NCI-H1105 (cell line): ENCODE measurements at places on chromosomes 11 and 22.

- no peak for DNase-seq
Observed at GRCh38 chr22:47396105-47396504, 633.7 kb downstream of the TBC1D22A start.

- DNase-seq = no peak
Observed at GRCh38 chr11:121833970-121834369, 282.0 kb downstream of the BLID start.

DNA sequence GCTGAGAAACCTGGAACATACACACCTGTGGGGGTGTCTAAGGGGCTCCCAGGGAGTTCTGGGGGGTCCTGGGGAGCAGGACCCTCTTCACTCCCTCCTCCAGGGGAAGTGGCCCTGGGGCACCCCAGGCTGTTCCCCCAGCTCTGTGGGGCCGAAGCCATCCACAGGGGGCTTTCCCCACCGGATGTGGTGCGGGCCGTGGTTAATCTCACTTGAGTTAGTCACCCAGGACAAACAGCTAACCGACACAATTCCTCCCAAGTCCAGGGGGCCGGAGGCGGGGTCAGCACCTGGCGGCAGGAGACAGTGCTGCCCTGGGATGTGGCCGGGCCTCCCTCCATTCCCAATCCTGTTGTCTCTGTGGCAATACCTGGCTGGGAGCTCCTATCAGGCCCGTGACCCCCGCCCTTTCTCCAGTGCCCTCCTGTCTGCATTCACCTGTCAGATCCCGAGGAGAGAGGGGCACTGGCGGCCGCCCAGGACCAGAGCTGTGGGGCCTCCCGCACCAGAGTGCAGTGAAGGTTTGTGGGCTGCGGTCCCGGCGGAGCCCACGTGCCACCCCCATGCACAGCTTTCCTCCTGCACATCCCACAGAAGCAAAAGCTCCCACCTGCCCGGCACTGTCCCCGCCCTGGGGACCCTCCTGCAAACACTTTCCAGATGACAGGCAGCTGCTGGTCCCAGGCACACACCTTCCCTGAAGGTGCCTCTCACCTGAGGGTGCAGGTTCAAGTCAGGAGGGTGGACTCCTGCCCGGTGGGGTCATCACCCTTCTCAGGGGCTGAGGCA is 5.2 kb upstream of the MUC5AC start:
- no peak for DNase-seq

GRCh38 chr11:69333879-69334278 is 39.9 kb downstream of the MYEOV start:
- DNase-seq = no peak

DNA sequence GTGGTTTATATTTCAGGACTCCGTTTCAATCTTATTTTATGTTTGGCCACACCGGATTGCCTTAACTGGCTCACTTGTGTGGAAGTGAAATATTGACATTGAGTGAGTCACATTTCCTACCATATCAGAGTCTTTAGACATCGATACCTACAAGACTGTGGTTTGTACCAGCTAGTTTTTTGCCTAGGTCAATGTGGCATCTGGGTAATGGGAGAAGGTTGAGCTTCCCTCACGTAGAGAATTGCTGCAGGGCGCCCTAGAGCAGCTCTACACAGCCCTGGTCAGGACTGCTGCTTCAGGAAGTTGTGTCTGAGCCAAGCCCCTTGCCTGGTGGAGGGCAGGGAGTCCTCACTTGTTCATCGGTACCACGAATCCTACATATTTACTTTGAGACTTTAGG is 1.6 kb downstream of the GRAMD1B start:
- DNase-seq = no peak

- no peak for DNase-seq
Observed at GRCh38 chr22:37169947-37170688, 17.9 kb downstream of the C1QTNF6 start.

- DNase-seq = no peak
Observed at GRCh38 chr11:15707194-15707593, 592.5 kb downstream of the INSC start.

- no peak for DNase-seq
Observed at GRCh38 chr22:24162436-24162835, 18.9 kb upstream of the SUSD2 start.

- no peak for DNase-seq
Observed at GRCh38 chr11:40302669-40303068, 1156.8 kb downstream of the LRRC4C start.

- no peak for DNase-seq
Observed at GRCh38 chr11:120184946-120185705, 25.7 kb upstream of the OAF start.

GRCh38 chr11:28521075-28521474 is 412.9 kb downstream of the METTL15 start:
- DNase-seq = peak; percentile 6

DNA sequence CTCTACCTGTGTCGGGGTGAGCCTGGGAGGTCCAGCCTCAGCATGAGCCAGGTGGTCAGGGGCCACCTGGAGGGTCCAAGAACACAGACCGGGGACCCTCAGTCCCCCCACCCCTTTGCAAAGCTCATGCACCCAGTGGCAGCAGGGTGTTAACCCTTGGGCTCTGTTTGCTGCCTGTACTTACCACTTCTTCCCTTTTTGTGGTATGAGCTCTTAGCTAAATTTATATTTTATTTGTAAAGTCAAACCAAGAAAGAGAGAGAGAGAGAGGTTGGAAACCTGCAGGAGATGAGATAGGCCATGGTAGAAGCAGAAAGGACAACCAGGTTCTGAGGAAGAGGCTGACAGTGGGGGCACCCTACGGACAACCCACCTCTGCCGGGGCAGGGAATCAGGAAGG is 29.9 kb downstream of the IL10RA start:
- no peak for DNase-seq

- no peak for DNase-seq
Observed at GRCh38 chr11:78860720-78861422, 286.2 kb upstream of the NARS2 start.

DNA sequence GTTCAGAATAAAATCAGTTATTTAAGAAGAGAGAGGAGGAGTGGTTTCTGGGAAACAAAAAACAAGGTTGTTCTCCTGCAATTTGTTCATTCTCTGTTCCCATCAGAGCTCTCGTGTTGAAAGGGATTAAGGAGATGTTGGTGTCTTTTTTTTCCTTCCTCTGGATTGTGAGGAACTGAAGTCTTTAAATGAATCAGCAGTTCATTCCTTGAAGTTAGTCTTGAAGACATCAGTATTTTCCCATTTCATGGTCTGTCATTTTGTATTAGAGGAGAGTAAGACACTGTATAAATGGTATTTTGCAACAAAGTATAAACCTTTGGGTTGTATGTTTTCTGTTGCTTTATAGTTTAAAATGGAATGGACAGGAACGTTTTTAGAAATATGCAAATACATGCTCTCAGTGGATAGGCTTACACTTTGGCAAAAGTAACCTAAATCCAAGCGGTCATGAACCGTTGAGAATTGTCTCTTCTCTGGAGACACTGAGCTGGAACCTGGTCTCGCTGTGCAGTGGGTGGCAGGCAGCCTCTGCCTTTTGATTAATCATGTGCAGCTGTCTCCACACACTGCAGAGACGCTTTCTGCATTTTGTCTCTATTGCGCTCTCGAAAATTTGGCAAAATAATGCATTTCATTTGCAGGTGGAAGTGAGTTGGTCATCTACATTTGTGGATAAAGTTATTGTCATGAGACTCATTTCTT is 33.0 kb downstream of the SAMM50 start:
- DNase-seq = no peak

GRCh38 chr11:123452794-123453193 is 22.7 kb downstream of the GRAMD1B start:
- no peak for DNase-seq

DNA sequence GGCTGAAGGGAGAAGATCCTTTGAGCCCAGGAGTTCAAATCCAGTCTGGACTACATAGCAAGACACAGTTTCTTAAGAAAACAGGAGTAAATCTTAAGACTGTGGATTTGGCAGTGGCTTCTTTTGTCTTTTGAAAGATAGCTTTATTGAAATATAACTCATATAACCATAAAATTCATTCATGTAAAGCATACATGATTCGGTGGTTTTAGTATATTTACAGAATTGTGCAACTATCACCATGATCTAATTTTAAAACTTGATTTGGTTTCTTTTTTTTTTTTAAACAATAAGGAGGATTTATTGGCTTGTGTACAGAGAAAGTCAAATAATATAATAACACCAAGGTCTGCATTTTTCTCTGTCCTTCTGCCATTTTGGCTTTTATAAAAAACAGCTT is 23.1 kb upstream of the PSMA1 start:
- DNase-seq = no peak

- peak; percentile 3 for DNase-seq
Observed at GRCh38 chr11:3159296-3160190, 5.6 kb downstream of the OSBPL5 start.

DNA sequence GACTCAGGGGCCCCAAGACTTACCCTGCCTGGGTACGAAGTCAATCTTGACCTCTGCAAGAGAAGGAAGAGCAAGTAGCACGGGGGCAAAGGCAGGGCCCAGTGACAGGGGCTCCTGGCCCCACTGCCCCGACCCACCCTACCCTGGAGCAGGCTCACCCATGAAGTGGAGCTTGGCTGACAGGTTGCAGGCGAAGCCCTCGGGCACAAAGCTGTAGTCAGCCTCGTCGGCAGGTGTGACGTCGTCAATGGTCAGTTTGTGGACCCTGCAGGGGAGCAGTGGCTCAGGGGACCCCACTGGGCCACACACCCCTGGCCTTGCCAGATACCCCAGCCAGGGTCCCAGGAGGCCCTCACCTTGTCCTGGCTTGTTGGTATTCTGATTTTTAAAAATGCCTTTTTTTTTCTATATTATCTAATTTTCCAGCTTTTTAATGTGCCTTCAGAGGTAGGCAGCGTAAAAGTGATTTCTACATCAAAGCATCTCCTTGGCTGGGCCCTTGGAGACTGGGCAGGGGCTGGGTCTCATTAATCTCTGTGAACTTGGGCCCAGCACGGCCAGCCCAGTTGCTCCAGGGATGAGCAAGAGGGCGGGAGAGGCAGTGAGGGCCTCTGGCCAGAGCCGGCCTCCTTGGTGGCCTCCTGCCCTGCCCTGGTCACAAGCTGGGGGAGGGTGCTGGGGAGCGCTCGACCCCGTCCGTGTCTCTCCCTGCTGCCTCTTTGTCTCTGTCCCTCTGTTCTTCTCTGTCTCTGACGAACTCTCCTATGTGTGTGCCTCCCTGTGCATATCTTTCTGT is 11.3 kb downstream of the MYBPC3 start:
- DNase-seq = no peak

DNA sequence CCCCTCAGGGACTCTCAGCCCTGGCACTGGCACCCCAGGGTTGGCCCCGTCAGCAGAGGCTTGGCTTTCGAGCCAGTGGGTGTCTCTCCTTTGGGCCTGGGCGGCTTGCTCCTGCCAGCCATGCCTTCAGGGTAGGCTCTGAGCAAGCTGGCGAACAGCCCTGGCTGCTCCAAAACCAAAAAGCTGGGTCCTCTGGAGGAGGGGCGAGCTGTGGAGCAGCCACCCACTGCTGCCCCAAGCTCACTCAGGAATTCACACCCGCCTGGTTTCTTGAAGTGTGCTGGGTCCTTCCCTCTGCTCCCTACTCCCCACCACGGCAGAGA is 6.2 kb downstream of the YDJC start:
- no peak for DNase-seq

DNA sequence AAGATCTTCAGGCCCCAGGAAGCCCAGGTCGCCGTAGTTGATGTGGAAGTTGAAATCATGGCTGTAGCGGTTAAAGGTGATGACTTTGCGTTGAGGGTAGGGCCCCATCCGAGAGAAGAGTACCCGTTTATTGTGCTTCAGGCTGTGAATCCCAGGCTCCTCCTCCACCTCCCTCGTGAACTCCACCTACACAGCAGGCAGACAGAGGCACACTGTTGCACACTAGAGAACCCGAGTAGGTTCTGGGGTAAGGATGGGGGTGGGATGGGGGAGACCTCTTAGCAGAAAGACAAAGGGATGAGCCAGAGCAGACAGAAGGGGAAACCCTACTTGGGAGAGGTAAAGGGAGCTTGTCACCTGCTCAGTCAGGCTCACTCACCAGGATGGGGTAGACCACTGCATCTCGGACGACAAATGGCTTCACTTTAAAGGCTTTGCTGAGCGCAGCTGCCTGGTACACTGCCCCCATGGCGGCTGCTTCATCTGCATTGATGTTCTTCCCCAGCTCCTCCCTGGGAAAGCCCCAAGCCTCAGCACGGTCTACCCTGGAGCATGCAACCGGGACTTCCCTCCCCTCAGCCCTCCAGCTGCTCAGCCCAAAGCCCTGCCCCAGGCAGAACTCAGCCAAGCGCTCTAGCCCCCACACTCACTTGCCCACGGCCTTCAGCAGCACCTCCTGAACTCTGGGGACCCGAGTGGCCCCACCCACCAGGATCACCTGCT is 5.4 kb downstream of the HYOU1 start:
- DNase-seq = no peak

- DNase-seq = no peak
Observed at GRCh38 chr11:85347291-85347690, 279.9 kb downstream of the DLG2 start.

DNA sequence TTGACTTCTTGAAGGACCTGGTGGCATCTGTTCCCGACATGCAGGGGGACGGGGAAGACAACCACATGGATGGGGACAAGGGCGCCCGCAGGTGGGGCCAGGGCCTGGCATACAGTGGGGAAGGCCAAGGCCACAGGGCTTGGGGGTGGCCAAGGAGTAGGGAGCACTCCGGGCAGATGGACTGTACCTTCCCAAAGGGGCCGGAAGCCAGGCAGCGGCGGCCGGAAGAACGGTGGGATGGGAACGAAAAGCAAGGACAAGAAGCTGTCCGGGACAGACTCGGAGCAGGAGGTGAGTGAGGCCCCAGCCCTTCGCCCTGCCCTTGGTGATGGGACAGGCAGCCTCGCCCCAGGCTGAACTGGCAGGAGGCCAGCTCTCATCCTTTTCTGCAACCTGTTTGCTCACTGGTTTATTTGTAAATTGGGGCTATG is 1.2 kb downstream of the DRAP1 start:
- no peak for DNase-seq

GRCh38 chr22:50146439-50147238 is 23.9 kb upstream of the PANX2 start:
- no peak for DNase-seq

GRCh38 chr11:1163321-1163910 is 5.7 kb downstream of the MUC5AC start:
- DNase-seq = no peak

GRCh38 chr11:44556735-44557409 is 8.6 kb upstream of the CD82 start:
- DNase-seq = no peak

- DNase-seq = peak; percentile 55
Observed at GRCh38 chr22:17057959-17058814, 26.6 kb upstream of the IL17RA start.
